NCI-H1092 (cell line): ENCODE measurements at places on chromosomes 12 and 14.

- no peak for DNase-seq
Measured at GRCh38 chr14:59895721-59896120, 24.2 kb upstream of the LRRC9 start.

GRCh38 chr12:68943848-68944247 is 10.9 kb upstream of the CPM start:
- no peak for DNase-seq

DNA sequence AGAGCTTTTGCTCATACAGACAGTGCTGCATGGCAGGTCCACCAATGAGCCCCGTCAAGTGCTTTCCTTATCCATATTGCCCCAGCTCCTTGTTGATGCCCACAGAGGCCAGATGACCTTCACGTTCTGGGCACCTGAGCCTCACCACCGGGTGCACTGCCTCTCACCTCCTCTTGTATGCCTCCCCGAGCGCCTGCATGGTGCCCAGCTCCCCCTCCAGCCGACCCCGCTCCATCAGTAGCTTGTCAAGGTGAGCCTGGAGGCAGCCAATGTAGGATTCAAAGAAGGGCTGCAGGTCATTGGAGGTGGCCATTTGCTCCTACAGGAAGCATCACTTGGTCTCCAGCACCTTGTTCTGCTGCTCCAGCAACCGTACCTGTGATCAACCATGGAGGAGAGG is 31.8 kb upstream of the KRT77 start:
- DNase-seq: no peak

GRCh38 chr14:65346895-65347294 is 65.6 kb upstream of the FUT8 start:
- DNase-seq: no peak

DNA sequence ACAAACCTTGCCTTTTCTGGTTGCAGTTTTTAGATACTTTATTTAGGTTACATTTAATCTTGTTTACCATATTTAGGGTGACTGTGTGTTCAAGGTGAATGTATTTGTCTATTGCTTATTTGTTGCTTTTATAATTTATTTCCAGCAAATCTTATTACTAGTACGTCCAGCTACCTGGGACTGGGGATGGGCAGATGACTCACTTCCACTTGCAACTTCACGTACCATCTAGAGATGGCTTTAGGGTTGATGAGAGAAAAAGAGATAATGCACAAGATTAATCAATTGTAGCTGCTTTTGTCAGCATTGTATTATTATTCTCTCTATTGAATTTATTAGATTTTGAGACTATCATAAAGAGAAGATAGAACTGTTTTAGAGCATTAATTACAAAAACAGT is 5.1 kb downstream of the MIPOL1 start:
- DNase-seq: no peak

- no peak for DNase-seq
Measured at GRCh38 chr14:76168531-76168930, 16.8 kb downstream of the GPATCH2L start.

GRCh38 chr14:46840944-46841720 is 189.6 kb upstream of the RPL10L start:
- no peak for DNase-seq
